ENCODE measurements at places on chromosomes 13 and 19. TPM values are rescaled to one million over a fixed set of nuclear protein-coding genes. Genes with fewer than 3 reads are reported as not detected.

GRCh38 chr13:80338781-80339562 is 2.0 kb downstream of the SPRY2 start:
- peak; percentile 54 for DNase-seq

- no peak for DNase-seq
Measured at GRCh38 chr13:37752146-37752545, 117.4 kb downstream of the TRPC4 start.

GRCh38 chr13:99867535-99868257 is 103.9 kb downstream of the ZIC5 start:
- no peak for DNase-seq

GRCh38 chr13:70310396-70311119 is 202.3 kb upstream of the KLHL1 start:
- DNase-seq = no peak

DNA sequence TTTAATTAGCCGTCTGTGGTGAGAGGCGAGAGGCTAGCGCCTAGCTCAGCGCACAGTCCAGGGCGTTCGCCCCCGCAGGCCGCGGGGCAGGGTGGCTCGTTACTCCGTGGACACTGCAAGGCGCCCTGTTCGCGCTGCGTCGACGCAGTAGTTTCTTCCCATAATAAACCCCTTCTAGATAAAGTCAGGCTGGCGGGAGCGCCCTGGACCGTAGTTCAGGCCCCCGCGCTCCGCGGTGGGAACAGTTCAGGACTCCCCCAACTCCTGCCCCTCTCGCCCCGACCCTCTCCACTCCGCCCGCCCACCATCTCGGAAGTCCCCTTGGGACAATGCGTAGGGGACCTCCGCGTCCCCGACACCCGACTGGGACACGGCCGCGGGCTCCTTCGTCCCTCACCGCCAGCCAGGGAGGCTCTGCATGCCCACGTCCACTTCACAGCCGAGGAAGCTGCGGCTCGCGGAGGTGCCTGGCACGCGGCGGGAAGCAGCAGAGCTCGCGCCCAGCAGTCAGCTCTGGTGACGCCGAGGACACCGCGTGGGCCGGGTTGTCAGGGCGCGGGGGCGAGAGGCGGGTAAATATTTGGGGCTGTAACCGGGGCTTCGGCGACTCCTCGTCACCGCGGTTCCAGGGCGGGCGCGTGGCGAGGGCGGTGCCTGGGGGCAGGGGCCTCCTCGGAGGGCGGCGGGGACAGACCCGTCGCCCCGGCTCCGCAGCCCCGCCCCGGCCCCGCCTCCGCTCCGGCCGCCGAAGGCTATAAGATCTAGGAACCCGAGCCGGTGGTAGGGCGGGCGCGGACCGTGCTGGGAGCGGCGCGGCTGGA is at the start of gene RGCC:
RGCC (plus strand) TSS at position 783 of the 821 bp plus-strand sequence. CDS start 158 bp downstream, outside the sequence.
- peak; percentile 30 for DNase-seq

DNA sequence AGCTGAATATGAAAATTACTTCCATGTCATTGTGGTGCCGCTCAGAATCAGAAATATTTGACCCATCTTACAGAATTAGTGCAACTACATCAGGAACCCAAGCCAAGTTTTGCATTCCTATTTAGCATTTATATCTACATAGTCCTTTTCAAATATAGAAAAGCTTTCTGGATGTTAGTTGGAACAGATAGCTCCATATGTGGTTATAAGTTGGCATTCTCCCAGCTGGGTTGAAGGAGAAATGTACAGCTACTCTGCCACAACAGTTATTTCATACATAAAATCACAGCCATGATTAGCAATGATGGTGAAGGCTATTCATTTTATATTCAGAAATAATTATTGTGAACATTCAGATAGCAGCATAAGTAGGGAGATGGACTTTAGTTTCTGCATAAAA is 28.2 kb downstream of the HPN start:
- DNase-seq = no peak

Gene FAM124A
- polyA plus RNA-seq = 0.63 TPM

Gene SULT2A1
- 2.5 TPM for polyA plus RNA-seq
